Calu3 (cell line): ENCODE measurements at places on chromosomes 6 and 20.

- DNase-seq = peak; percentile 74
Measured at GRCh38 chr20:54172856-54173652, 732 bp downstream of the CYP24A1 start.

- DNase-seq = no peak
Measured at GRCh38 chr6:39731565-39731964, 6.4 kb upstream of the KIF6 start.

DNA sequence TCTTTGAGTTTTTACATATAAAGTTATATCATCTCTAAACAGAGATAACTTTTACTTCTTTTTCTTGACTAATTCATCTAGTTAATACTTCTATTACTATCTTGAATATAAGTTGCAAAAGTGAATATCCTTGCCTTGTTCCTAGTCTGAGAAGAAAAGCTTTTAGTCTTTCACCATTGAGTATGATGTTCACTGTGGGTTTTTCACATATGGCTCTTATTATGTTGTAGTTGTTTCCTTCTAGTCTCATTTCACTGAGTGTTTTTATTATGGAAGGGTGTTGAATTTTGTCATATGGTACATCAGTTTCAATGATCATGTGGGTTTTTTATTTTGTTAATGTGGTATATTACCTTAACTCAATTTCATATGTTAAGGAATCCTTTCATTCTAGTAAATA is 488.3 kb downstream of the COL12A1 start:
- no peak for DNase-seq

DNA sequence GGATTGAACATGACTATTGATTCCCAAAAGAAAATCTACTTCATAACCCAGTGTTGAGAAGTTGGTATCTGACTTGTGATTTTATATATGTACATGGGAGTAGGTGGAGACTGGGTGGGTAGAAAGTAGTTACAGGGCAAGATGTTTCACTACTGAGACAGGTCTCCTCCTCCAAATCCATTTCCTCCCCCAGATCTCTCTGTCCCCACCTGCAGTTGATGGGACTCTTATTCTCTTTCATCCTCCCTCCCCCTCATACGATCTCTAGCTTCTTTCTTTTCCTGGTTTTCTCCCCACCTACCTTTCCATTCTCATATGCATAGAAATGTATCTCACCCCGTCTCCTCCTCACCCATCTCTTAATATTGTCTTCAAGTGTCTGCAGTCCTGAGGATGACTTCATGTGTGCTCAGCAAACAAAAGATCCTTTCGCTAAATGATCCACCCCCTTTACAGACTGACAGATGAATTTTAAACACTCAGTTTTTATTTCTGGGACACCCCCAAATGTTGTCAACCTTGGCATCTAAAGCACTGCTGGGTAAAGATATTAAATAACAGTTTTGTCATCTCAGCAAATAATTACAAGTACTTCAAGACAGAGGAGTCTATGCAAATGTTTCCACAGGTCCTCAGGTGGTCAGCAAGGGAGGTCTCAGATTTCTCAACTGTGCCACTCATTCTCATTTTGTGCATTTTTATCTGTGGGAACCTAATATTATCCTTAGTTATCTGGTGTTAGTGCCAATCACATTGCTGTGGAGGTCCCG is 18.7 kb upstream of the HECA start:
- no peak for DNase-seq

DNA sequence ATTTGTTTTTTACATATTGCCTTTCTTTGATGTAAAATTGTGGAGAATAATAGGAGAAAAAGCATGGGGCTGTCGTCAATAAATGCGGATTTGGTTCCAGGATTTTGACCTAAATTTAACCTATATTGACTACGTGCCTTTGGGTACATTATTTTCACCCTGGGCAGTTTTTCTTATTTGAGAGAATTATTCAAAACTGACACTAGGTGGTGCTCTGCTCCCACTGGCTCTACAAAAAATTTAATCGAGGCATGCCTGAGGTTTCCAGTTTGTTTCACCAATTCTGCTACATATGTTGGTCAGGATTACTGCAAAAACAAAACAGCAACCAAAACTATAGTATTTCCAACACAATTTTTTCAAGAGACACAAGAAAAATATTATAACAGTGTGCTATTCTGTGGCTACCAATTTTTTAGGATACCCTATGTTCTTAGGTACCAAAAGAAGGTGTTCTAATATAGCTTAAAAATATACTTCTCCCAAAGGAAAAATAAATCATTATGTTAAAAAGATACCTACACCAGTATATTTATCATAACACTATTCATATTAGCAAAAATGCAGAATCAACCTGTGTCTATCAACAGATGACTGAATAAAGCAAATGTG is 48.6 kb upstream of the FABP7 start:
- peak; percentile 28 for DNase-seq

DNA sequence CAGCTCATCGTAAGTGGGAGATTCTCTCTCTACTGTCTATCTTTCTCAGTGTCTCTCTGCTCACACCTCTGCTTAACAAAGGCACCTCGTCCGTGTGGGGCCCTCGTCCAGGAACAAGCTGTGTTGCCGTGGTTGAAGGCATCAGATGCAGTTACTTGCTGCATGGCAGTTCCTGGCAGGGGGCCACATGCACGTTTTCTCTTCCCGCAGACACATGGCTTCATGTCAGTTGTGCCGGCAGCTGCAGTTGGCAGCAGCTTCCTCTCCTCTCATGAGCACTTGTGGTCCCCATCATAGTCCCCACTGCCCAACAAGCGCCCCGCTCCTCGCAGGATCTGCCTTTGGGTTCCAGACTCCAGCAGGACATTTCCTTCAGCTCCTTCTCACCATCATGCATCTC is 7.1 kb upstream of the AFDN start:
- DNase-seq = no peak

DNA sequence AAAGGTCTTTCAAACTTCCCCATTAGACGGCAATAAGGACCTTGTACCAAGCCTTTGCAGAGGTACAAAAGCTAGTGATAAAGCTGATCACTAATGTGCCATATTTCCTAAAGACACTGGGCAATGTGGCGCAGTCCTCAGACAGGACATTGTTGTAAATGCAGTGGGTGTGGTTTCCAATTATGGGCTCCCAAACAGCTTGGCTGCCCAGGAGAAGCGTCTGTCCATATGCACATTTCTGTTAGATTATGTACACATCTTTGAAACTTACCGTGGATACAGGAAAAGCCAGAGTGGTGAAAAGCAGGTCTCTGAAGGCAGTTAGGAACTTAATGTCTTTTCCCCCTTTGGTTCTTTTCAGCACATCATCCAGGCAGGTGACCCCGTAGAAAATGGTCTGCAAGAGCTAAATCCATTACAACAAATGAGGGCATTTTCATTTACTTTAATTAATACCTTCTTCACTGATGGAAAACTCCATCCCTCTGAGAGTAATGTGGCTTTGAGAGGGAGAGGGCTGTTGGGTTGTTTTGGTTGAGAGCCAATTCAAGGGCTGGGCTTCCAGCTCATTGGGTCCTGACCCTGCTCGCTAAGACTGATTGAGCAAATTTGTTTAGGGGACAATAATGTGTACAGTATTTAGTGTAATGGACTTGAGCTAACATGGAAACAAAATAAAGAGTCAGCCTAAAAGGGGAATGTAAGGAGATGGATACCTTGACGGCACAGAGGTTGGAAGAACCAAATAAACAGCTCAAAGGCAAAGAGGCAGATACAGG is 10.4 kb downstream of the ADTRP start:
- DNase-seq = no peak

DNA sequence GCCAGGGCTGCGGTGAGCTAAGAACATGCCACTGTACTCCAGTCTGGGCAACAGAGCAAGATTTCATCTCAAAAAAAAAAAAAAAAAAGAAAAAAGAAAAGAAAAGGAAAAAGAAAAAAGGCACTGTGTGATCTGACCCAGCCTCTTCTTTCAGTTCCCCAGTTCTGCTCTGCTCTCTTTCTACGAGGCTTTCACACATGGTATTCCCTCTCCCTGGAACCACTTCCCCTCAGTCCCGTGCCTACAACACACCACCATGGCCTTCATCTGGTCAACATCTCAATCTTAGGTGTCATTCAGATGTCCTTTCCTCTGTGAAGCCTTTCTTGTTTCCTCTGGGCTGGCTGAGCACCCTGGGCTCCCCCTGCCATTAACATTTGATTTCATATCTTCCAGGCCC is 2.3 kb upstream of the DSN1 start:
- no peak for DNase-seq

- peak; percentile 65 for DNase-seq
Measured at GRCh38 chr6:29516108-29516507, 28.4 kb upstream of the MAS1L start.

DNA sequence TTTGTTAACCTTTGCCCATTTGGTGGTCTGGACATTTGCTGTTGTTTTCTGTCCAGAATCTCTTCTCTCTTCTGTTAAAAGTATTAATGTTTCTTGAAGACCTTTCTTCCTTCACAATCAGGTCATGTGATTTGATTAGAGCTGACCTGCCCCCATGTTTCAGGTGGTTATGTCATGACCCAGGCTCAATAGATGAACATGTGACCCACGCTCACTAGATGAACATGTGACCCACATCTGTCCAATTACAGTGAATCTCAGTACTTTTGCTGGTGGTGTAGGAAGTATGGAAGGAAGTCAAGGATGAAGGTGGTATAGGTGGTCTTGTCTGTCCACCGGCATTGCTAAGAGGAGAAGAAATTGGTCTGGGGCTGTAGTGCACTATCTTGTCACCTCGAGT is 289.1 kb upstream of the JAG1 start:
- no peak for DNase-seq

DNA sequence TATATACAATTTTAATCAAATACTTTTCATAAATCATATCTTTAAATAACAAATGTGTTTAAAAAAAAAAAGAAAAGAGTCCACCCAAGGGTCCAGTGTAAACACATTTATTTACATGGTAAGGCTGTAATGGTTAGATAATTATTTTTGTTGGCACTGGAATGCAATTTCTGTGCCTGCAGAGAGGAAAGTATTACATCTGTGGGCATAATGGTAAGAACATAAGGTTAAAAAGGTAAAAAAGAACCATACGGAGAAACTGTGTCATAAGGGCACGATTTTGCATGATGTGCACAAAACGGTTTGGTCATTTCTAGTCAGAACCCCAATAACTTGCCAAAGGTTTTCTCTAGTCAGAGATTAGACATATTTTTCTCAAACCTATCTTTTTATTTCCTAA is 54.3 kb downstream of the RWDD2A start:
- no peak for DNase-seq

DNA sequence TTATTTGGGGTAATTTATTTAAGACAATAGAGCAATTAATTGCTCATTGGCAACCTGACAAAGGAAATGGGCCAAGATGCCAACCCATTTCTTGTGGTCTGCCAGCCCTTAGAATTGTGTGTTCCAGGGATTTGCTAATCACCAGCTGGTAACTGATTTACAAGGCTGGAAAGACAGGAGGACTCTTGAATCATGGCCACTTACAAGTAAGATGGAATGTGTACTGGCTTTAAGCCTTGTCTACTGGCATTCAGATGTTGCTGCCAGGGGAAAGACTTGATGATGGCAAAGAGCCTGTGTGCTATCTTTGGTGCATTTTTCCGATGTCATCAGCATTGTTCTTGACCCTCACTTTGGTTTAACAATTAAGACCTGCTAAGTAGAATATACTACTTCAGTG is 91.0 kb downstream of the BCKDHB start:
- DNase-seq = peak; percentile 21

- DNase-seq = no peak
Measured at GRCh38 chr6:69680302-69680701, 116.5 kb downstream of the LMBRD1 start.

DNA sequence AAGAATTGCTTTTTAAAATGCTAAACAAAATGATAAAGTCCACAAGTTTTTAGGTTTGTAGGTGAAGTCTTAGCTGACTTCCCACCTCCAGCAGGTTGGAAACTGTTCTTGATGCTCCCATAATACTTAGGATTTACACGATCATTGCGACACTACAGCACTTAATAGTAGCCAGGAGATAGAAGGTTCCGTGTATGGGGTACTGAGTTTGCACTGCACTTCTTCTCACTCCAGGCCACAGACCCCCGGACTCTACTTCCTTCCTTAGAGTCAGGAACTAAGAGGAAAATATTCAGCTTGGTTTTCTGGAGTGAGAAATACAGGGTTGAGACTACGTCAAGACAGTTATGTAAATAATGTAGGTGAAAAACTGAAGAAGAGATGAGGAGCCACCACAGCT is 56.1 kb upstream of the SGK1 start:
- DNase-seq = no peak

- DNase-seq = no peak
Measured at GRCh38 chr6:139777202-139777970, 402.9 kb upstream of the CITED2 start.

DNA sequence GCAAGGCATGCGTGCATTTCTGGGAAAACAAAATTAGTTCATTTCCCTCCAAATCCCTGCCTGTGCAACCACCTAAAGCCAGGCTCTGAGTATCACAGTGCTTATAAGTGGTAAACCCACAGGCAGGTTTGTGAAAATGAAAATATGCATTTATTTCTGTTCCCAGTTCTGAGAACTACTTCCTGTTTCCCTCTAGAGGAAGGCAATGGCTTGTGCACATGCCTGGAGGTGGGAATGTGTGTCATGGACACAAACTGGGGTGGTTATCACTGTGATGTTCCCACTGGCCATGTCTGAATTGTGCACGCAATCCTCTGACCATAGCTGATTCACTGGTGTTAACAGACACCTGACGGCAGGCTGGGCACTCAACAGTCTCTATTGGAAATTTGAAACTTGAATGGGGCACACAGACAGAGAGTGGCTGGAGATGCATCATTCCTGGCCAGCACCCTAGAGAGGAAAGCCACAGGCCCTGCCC is 26.3 kb downstream of the FAM110A start:
- DNase-seq = no peak

- DNase-seq = no peak
Measured at GRCh38 chr6:163645560-163645959, 231.0 kb downstream of the QKI start.

DNA sequence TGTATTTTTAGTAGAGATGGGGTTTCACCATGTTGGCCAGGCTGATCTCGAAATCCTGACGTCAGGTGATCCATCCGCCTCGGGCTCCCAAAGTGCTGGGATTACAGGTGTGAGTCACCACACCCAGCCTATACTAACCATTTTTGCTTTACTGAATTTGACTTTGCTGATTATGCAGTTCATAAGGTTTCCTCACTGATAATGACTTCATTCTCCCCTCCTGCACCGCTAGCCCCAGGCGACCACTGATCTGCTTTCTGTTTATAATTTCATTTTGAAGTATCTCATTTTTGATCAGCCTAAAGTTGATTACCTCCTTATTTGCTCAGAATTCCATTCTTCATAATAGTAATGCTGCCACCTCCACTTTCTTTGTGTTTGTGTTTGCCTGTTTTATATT is 48.7 kb upstream of the FAM83D start:
- no peak for DNase-seq

GRCh38 chr6:11432713-11433450 is 104.7 kb upstream of the TMEM170B start:
- no peak for DNase-seq

- DNase-seq = no peak
Measured at GRCh38 chr6:2669067-2669700, 81.5 kb downstream of the MYLK4 start.
